ENCODE measurements at places on chromosomes 5 and 9. TPM values are rescaled to one million over a fixed set of nuclear protein-coding genes. Genes with fewer than 3 reads are reported as not detected.

The PTPN3 gene
- 1.6 TPM for total RNA-seq

The BTNL8 gene
- total RNA-seq, result 1.2 TPM

The BTF3 gene
- 504 TPM for total RNA-seq

The IFNA16 gene
- total RNA-seq, result not detected

The GDNF gene
- 0.61 TPM for total RNA-seq

The FOXD4L6 gene
- total RNA-seq, result not detected

The OTP gene
- total RNA-seq, result not detected

The FBXL7 gene
- total RNA-seq, result 29.9 TPM

The WWC1 gene
- total RNA-seq, result 1.0 TPM

The BHMT gene
- not detected for total RNA-seq

The TMEM267 gene
- 5.1 TPM for total RNA-seq

The ZNF883 gene
- total RNA-seq, result not detected

The CCL28 gene
- 2.4 TPM for total RNA-seq

The CTSL gene
- 205 TPM for total RNA-seq

The IFNA13 gene
- not detected for total RNA-seq

The PCDHAC1 gene
- total RNA-seq, result 1.2 TPM

The ABLIM3 gene
- total RNA-seq, result 16.8 TPM

The SHISAL2B gene
- total RNA-seq, result not detected

The ADAMTSL1 gene
- total RNA-seq, result 25.0 TPM

The MAMDC2 gene
- 4.9 TPM for total RNA-seq

The TLE4 gene
- total RNA-seq, result 43.3 TPM

The SH2D3C gene
- total RNA-seq, result 10.9 TPM

The PCDHB11 gene
- total RNA-seq, result 2.6 TPM

The LCN10 gene
- not detected for total RNA-seq

The ZNF354C gene
- 5.2 TPM for total RNA-seq

The TMEM174 gene
- not detected for total RNA-seq

The CBY3 gene
- not detected for total RNA-seq

The PCYOX1L gene
- total RNA-seq, result 15.9 TPM

The ZFR gene
- total RNA-seq, result 126 TPM

The DRD1 gene
- 0.35 TPM for total RNA-seq

The HAVCR1 gene
- total RNA-seq, result 0.33 TPM

The PHYHD1 gene
- total RNA-seq, result 55.0 TPM

The DIMT1 gene
- 29.1 TPM for total RNA-seq
